ENCODE measurements at places on chromosomes 1 and 21. TPM values are rescaled to one million over a fixed set of nuclear protein-coding genes. Genes with fewer than 3 reads are reported as not detected.

DNA sequence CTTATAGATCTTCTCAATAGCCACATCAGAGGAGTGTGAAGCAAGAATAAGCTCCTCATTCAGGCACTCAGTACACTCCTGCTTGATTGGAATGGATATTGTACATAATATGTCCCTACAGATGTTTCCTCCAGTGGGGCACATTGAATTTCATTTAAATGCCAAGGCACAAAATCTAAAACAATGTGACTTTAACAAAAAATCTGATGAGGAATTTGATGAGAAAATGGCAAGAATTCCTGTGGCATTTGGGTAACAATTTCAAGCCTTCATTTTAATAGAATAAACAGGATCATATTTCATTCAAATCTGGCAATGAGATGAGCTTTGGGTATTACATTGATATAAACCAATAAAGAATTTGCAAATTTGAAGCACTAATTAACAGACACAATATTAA is 307.7 kb upstream of the PKN2 start:
- DNase-seq: no peak

The SPATA17 gene
- not detected for polyA plus RNA-seq

- no peak for DNase-seq
Observed at GRCh38 chr1:196181594-196181878, 426.7 kb downstream of the KCNT2 start.

DNA sequence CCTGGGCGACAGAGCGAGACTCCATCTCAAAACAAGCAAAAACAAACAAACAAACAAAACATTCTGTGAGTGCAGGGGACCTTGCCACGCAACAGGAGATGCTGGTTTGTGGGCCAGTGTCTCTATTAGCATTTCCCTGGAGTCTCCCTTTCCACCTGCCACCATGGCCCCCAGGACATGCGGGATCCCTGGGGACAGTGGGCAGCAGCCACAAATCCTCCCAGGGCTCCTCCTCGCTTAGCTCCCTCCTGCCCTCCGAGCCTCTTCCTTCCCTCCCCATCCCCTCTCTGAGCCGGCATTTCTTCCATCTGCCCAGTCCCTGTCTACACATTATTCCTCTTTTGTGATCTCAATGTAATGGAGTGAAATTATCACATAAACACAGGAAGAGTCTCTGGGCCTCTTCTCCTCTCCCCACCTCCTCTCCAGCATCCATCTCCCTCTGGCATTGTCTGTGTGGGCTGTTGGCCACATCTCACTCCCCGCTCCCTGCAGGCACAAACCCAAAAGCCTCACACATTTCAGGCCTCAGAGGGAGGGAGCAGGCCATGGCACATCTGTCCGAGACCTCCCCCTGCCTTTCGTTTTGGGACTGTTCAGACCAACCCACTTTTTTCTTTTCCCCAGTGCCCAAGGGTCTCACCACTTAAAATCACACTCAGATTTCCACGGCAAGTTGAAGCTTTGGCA is 144.3 kb downstream of the MIS18A start:
- no peak for DNase-seq

- DNase-seq: no peak
Observed at GRCh38 chr1:231557898-231558707, 29.6 kb downstream of the TSNAX start.

The KCNA3 gene
- polyA plus RNA-seq: 0.16 TPM

- no peak for DNase-seq
Observed at GRCh38 chr1:161229896-161230295, 4.0 kb downstream of the TOMM40L start.

GRCh38 chr1:85047472-85048295 is 616 bp downstream of the MCOLN3 start:
- no peak for DNase-seq

The NBPF3 gene
- 15.5 TPM for polyA plus RNA-seq

The KIAA0319L gene
- polyA plus RNA-seq: 29.4 TPM

GRCh38 chr1:62138029-62138428 is 56.6 kb upstream of the L1TD1 start:
- no peak for DNase-seq

GRCh38 chr1:23555270-23555985 is 3.9 kb downstream of the ID3 start:
- DNase-seq: no peak

DNA sequence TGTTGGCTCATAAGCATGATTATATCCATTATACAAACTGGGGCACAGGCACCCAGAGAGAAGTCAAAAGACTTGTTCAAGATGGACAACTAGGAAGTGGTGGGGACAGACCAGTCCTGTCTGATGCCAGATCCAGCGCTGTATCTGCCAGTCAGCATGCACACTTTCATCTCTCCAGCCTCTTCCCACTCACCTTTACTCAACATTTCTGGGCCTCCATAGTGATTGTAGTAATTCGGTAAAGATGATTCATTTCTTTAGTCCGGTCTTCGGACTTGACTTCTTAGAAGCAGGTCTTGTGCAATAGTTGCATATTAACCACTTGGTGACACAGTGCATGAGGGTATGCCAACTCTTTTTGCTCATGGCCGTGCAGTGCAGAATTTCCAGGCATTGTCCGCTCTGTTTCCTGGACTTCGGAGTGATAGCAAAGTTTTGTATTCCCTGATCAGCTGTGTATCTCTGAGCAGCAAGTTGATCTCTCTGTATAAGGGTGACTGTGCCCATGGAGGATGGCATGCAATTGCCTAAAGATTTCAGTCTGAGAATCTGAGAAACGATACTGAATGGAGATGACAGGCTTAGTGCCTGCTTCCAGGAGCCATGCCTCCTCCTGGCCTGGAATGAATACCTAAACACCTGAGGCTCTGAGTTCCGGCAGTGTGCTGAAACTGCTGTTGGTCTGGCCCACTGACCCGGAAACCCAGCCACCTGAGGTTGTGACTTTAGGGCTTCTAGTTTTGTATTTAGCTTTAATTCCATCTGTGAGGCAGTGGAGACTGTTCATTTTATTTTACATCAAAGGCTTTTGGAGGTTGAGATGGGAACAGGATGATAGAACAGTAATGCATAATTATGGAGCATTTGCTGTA is 39.0 kb downstream of the GALNT2 start:
- no peak for DNase-seq

GRCh38 chr1:22553104-22553880 is 10.0 kb upstream of the EPHA8 start:
- no peak for DNase-seq
